ENCODE measurements at places on chromosomes 11 and 22.

- no peak for DNase-seq
These were observed 42.7 kb upstream of the FGF3 start for GRCh38 chr11:69861901-69862300.

DNA sequence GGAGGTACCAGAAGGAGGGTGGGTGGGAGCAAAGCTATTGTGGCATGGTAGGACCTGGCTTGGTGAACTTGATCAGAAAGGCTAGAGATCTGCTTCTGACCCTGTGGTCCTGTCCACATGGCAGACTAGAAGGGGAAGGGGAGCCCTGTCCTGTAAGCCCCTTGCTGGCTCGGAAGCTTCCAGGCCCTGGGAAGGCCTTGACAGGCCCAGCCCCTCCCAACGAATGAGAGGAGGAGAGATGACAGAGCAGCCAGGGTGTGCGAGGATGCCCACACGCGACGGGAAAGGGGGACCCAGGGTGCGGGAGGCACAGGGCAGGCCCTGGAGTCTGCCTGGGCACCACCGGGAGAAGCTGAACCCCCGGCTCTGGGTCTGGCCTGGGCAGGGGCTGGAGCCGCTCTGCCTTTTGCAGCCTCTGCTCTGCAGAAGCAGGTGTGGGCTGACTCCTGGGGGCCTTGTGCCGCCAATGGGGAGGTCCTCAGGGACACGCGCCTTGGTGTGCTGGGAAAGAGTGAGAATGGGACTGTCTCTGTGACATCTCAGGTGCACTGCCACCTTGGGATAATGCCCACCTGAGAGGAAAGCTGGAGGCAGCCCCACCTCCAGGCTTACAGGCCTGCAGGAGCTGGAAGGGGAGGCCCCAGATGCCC, 1447.5 kb downstream of the BRD1 start:
- DNase-seq = no peak

DNA sequence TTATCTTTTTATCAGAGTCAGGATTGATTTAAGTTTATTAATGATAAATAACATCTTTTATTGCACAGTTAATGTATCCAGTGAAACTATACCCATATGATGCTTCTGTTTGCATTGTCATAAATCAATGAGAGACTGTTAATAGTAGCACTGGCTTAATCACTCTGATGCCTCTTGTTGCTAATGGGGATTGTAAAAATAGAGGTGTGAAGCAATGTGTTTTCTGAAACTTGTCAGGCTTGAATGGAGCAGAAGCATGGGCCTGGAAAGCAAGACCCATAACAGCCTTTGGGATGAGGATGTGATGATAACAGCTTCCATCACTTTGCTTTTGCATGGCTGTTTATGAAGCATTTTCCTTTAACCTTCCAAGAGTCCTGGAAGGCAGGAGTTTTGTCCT, 319.7 kb downstream of the DDX10 start:
- DNase-seq = no peak

DNA sequence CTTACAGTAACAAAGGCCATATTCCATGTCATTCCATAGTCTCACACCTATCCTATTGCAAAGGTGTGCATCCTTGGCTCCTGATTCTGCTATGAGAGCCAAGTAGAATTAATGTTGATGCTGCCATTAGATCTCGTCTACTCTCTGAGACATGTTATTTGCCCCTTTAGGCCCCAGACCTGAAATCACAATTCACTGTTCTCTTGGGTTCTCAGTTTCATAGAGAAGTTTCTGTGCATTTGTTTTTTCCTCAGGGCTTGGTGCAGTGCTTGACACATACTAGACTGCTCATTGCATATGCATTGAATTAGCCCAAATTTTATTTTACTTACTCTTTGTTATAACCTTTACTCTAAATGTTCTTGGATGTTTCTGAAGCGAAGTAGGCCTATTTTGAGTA, 265.7 kb downstream of the JRKL start:
- no peak for DNase-seq

DNA sequence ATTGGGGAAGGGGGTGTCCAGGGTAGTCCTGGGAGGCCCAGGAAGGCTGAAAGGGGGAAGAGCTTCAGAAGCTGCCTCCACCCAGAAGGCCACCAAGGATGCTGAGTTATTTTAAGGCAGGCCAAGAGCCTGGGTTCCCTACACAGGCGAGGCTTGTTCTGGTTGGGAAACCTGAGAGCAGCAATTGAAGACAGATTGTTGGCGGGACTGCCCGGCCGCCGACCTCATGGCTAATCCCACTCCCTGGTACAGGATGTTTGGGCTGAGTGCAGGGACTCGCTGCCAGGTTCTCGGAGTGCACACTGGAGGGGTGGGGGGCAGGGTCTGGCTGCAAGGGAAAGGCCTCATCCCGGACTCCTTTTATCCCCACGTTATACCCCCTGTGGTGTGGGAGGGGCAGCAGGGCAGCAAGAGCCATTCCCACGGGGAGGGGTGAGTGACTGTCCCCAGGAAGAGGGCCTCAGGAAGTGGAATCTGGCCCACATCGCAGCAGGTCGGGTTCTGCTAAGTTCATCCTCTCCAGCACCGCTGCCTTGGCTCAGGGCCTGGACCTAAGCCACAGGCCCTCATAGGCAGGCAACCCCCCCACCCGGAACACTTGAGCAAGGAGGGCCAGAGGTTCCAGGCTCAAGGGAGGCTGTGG, 43.6 kb upstream of the PRR5 start:
- no peak for DNase-seq

DNA sequence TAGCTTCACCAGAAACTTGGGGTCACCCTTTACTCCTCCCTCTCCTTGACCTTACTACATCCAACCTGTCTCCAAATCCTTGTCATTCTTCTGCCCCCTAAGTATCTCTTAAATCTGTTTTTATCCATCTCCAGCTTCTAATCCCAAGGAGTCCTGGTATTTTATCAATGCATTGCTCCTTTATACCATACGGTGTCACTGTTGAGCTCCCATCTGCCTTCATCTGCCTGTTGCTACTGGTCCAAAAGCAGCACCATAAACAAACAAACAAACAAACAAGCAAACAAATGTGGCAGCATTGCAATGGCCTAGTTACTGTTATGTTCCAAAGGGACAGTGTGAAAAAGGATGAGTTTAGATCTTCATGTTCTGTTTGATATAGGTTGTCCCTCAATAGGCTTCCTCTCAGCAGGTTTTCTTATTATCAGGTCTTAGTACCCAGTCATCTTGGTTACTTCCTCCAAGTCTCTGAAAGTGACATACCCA, 34.2 kb downstream of the DNHD1 start:
- DNase-seq = no peak

- DNase-seq = no peak
These were observed 29.4 kb downstream of the LGR4 start for GRCh38 chr11:27443227-27443626.

- DNase-seq = no peak
These were observed 3.9 kb upstream of the PLA2G3 start for GRCh38 chr22:31144223-31144622.

DNA sequence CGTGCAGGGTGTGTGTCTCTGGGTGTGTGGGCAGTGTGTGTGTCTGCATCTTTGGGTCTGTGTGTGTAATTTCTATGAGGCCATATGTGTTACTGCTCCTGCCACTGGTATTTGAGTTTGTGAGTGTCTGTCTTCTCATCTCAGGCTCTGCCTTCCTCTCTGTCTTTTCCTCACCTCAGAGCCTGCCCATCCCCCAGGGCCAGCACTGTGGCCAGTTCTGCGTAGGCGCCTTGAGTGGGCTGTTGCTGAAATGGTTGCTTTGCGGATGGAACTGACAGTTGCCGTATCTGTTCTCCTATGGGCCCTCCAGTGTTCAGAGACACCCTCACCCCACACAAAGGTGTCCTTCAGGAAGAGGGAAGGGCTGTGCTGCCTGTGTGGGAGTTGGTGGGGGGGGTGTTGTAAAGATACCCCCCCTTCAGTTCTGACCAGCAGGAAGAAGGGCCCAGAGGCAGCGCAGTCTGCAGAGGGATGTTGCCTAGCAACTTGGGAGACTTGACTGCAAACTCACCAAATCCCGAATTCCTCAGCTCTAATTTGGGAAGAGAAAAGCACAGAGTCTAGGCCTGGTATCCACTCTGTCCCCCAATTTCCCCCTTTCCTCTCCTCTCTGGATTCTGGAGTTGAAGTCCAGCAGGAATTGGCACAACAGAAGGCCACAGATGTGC, 2.0 kb upstream of the NRGN start:
- no peak for DNase-seq

- DNase-seq = no peak
These were observed 203.2 kb downstream of the CASP12 start for GRCh38 chr11:104695065-104695463.

- no peak for DNase-seq
These were observed 1.8 kb downstream of the FJX1 start for GRCh38 chr11:35619855-35620640.

- DNase-seq = no peak
These were observed 3.4 kb downstream of the FLRT1 start for GRCh38 chr11:64039012-64039665.

- no peak for DNase-seq
These were observed 62.1 kb upstream of the NUP50 start for GRCh38 chr22:45101515-45102227.

DNA sequence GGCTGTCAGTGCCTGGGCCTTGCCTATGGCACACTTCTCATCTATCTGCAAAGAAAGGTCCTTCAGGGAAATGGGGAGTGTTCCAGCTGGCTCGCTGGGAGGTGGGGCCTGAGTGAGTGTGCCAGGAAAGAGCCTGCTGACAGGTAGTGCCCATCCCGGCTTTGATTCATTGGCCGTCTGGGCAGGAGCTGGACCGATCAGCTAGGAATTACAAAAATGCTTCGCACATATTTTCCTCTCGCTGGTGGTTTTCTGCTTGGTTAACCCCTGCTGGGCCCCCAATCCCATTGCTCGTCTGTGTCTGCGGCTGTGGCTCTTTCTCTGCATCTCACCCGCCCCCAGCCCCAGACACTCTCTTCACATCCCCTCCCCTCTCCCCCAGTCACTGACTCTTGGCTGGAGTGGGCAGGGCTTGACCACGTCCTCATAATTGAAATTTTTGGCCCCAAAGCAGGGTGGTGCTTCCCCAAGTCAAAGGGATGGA, 10.8 kb downstream of the LIF start:
- DNase-seq = no peak

DNA sequence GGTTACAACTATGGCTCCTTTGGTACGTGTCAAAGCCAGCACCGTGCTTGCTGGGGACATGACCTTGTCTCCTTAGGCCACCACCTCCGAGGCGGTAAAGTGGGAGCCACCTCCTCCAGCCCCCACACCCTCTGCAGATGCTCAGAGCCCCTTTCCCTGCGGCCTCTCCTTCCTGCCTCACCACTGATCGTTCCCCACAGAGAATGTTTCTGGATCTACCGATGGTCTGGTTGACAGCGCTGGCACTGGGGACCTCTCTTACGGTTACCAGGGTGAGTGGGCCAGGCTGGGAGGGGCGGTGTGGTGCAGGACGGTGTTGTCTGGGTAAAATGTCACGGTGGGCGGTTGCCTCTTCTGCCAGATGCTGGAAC, 8.9 kb downstream of the SIDT2 start:
- DNase-seq = no peak

GRCh38 chr11:95282291-95282751, 51.3 kb upstream of the SESN3 start:
- DNase-seq = no peak

DNA sequence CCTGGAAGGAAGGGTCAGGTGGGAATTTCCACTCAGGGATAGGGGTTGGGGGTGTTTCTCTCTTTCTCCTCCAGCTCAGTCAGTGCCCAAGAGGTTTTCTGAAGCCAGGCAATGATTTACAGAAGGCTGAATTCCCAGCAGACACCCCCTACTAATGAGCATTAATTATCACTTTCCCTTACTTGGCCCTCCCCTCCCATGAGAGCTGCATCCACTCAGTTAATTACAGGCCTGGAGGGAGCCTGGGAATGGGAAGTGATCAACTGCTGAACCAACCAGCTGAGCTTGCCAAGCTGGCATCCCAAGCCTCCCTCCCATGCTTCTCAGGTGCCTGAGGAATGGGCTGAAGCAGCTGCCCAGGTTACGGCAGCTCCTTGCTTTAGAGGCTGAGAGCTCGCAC, 992 bp downstream of the LGALS12 start:
- DNase-seq = no peak

DNA sequence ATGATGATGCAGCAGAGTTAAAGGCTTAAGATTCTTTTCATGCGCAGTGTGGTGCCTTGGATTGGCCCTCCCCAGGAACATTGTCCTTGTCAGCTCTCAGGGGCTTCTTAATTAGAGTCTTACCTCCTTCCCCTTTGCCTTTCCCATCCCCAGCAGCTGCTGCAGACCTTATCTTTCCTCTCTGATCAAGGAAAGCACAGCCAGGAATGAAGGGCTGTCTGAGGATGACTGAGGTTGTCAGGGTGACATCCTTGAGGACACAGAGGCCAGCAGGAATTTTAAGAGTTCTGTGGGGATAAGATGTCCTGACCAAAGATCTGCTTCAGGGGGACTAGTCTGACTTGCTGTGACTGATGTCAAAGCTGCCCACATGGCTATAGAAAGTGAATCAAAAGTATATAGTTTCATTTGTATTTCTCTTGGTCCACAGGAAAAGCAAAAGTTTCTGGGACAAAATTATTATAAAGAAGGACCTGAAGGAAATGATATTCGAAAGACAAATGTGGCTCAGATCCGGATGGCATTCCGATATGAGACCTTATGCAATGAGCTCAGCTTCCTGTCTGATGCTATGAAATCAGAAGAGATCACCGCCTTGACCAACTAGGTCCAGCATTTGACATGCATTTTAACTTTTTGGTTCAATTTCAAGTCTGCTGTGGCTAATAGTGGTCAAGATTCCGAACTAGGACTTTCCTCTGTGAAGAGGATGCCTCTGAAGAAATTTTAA, 35.5 kb downstream of the RNF141 start:
- no peak for DNase-seq

- DNase-seq = no peak
These were observed 21.5 kb downstream of the OTUB1 start for GRCh38 chr11:64007629-64008282.

DNA sequence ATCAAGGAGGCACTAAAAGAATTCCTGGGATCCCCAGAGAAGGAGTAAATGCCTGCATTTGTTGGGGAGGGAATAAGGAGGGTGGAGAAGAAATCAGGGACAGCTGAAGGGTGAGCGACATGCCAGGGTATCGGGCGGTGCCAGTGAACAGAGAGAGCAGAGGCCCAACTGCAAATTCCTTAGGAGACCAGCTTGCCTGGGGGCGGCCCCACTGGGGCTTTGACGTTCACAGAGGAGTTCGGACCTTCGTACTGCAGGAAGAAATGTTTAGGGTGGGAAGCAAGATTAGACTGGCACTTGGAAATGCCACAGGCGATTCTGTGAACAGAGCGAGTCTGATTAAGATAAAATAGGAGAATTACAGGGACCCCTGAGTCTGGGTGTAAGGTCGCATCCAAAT, 65.1 kb upstream of the FGF3 start:
- DNase-seq = no peak

- no peak for DNase-seq
These were observed 20.1 kb downstream of the SUN2 start for GRCh38 chr22:38735465-38736256.
